A549 treated with Hydrocortisone at 1 μM for 4 hours (cell line): ENCODE measurements at places on chromosomes 3 and 15. TPM values are rescaled to one million over a fixed set of nuclear protein-coding genes. Genes with fewer than 3 reads are reported as not detected.

The ST8SIA2 gene
- 0.27 to 0.70 TPM (median 0.40 TPM) in 5 replicates for total RNA-seq

The SENP7 gene
- total RNA-seq: 1.2 to 2.6 TPM (median 2.2 TPM) in 5 replicates

The SCN5A gene
- 0.26 to 1.6 TPM (median 0.87 TPM) in 5 replicates for total RNA-seq

The LRRC57 gene
- 9.6 to 13.6 TPM (median 12.0 TPM) in 5 replicates for total RNA-seq

The MFAP1 gene
- 23.7 to 32.4 TPM (median 25.8 TPM) in 5 replicates for total RNA-seq

The SAMD7 gene
- total RNA-seq: not detected in 5 replicates

The MAGEL2 gene
- not detected in 5 replicates for total RNA-seq

The KBTBD13 gene
- total RNA-seq: not detected in 5 replicates

The EAF2 gene
- 1.6 to 2.4 TPM (median 2.1 TPM) in 5 replicates for total RNA-seq

The SLC2A2 gene
- total RNA-seq: not detected in 5 replicates

The CYP1A2 gene
- total RNA-seq: not detected in 5 replicates

The SRGAP3 gene
- 0.54 to 1.0 TPM (median 0.70 TPM) in 5 replicates for total RNA-seq

The GOLGA8J gene
- 0.16 TPM in 1 of 5 replicates, not detected in the others for total RNA-seq

The FAM43A gene
- 11.9 to 21.9 TPM (median 19.8 TPM) in 5 replicates for total RNA-seq
